ENCODE measurements at places on chromosomes 5 and 9. TPM values are rescaled to one million over a fixed set of nuclear protein-coding genes. Genes with fewer than 3 reads are reported as not detected.
A peak's percentile ranks its signal among the peaks of the same experiment; 100 is the strongest.

PIP5K1B gene
- polyA plus RNA-seq, result not detected

SYNPO gene
- polyA plus RNA-seq, result 33.9 TPM

MARCOL gene
- polyA plus RNA-seq, result 0.11 TPM

CDH6 gene
- polyA plus RNA-seq, result 0.25 TPM

AGXT2 gene
- polyA plus RNA-seq, result not detected

C5orf63 gene
- polyA plus RNA-seq, result 4.1 TPM

LURAP1L gene
- polyA plus RNA-seq, result 24.4 TPM

ACTBL2 gene
- polyA plus RNA-seq, result 0.11 TPM

SNAPC3 gene
- 21.7 TPM for polyA plus RNA-seq

- DNase-seq, result no peak
Observed at GRCh38 chr5:133229931-133230664, 178.3 kb downstream of the HSPA4 start.

DNA sequence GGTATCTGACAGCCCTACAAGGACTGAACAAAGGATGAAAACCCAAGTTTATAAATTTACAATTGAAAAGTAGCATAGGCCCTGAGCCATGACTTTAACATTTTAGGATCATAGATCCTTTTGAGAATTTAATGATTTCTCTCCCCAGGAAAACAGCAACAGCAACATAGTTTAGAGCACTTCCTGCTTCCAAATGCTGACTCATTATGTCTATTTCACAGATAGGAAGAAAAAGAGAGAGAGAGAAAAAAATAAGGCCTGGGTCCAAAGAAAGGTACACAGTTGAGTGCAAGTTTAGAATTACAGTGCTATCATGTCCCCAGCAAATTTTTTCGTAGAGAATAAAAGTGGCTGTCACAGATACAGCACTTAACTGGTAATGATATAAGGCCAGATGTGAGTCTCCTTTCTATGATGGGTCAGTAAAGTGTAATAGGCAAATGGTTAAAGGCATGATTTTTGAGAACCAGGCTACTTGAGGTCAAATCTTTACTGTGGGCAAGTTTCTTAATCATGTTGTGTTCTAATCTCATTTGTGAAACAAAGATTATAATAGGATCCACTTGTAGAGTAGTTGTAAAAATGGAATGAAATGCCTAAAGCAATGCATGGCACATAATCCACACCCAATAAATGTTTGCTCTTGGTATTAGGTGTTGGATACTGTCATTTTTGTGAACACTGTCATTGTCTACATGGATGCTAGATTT lies 12.3 kb upstream of the PPP2R2B start:
- no peak for DNase-seq

DNA sequence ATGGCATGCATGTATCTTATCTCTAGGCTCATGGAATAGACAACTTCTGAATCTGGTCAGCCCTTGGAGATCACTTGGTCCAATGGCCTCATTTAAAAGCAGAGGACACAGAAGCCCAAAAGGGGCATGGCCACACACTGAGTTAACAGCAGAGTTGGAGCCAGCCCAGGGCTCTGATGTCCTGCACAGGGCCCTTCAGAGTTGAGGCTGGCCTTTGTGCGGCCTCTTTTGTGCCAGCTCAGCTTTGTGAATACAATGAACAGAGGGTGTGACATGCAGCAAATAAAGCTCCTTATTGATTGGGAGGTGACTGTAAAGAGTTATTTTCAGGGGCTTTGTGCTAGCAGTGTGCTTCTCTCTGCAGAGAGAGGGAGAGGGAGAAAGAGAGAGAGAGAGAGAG lies 150.1 kb upstream of the STK32A start:
- no peak for DNase-seq

GRCh38 chr5:145764325-145764724 lies 70.8 kb downstream of the PRELID2 start:
- no peak for DNase-seq

GRCh38 chr9:36492865-36493264 lies 79.8 kb upstream of the MELK start:
- DNase-seq, result no peak

- DNase-seq, result peak; percentile 86
Observed at GRCh38 chr9:135990468-135991429, 29.6 kb upstream of the UBAC1 start.

GRCh38 chr5:141725891-141726290 lies 43.9 kb upstream of the ARAP3 start:
- no peak for DNase-seq

- DNase-seq, result no peak
Observed at GRCh38 chr9:90808398-90808797, 6.8 kb downstream of the SYK start.

- DNase-seq, result no peak
Observed at GRCh38 chr5:120463006-120463680, 957 bp upstream of the PRR16 start.

- DNase-seq, result no peak
Observed at GRCh38 chr9:26754509-26755164, 138.0 kb downstream of the CAAP1 start.

DNA sequence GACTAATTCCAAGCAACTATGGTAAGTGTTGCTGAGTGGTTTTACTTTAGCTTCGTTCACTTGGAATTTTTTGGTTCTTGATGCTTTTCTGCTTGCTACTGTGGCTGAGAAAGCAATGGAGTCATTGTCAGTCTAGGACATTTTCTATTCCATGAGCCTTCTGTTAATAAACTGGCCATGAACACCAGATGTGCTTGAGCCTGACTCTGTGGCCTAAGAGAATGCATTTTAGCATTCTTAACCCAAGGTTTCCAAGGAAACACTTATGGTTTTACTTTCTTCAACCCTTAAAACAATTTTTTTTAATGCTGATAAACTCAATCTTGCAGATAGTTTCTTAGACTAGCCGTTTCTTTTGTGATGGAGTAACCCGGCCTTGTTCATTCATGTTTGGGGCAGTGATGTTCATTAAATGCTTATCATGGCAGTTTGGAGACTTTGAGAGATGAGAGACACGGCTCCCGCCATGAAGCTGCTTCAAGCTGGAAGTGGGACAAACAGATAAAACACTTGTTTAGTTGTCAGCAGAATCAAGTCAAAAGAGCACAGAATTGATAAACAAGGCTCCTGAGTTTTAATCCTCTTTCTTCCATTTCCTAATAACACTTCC lies 42.4 kb downstream of the OSTF1 start:
- DNase-seq, result no peak

DNA sequence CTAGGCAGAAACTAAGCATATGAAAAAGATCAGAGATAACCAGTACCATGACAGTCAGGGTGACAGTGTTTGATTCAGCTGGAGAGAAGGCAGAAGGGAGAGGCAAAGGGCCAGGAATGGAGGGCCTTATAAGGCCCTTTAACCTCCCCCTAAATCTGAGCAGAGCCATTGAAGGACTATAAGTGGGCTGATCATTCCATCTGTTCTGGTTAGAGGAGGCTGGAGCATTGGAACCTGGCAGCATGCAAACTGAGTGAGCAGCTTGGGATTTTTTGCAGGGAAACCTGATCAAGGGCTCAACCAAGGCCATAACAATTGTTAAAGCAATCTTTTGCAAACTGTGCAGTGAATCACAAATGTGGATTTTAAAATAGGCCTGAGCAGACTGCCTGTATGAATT lies 174.5 kb upstream of the DAP start:
- DNase-seq, result no peak

DNA sequence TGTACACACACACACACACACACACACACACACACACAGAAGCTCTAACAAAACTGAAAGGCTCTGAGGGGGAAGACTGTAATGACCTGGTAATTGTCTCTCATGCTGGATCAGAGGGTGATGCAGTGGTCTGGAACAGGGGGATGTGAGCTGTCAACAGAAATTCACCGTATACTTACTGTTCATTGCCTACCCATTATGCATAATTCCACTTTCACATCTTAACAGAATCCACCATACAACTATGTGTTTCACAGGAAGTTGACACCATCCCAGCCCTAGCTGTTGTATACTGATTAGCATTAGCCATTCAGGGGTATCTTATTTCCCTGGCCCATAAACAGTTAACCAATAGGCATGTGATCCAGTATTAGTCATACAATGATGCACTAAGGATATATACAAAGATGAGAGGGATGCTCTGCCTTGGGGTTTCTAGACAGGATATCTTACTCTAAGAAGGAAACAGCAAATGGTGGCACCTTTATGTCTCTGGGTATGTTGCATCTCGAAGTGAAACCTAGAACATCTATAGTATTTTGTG lies 396.5 kb upstream of the BRINP1 start:
- DNase-seq, result no peak

GRCh38 chr9:135992486-135993408 lies 31.6 kb upstream of the UBAC1 start:
- DNase-seq, result peak; percentile 36

DNA sequence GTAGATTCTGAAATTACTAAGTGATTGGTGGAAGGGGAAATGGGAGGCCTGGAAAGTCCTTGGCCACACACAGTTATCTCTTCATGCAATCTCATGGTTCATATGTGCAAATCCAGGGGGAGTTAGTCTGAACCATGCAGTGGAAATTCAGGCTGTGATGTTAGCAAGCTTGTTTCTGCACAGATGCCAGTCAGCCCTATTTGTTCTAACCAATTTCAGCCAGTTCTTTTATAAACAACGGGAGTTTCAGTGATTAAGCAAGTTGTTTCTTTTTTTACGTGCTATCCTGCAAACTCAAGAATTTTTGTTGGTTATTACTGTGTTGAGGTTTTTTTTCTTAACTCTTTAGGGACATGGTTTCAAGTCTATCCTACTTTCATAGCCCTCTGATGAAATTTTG lies 298.0 kb downstream of the FER start:
- no peak for DNase-seq

DNA sequence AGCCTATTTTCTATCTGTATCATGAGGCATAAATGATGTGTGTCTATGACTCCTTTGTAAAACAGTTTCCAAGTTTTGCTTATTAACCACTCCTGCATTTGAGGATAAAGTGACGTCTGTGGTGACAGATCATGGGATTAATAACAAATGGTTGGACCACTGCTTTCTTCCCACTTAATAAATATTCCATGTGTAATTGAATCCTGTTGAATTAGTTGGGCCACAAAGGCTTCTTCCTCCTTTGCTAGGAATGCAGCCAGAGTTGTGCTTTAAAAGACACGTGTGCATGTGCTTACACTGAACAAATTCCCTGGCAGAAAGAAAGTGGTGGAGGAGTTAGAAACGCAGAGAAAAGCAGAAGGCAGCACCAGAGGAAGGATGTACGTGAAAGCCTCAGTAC lies 150.2 kb downstream of the ACTBL2 start:
- no peak for DNase-seq

GRCh38 chr9:133051281-133051900 lies 10.4 kb upstream of the CEL start:
- DNase-seq, result no peak

DNA sequence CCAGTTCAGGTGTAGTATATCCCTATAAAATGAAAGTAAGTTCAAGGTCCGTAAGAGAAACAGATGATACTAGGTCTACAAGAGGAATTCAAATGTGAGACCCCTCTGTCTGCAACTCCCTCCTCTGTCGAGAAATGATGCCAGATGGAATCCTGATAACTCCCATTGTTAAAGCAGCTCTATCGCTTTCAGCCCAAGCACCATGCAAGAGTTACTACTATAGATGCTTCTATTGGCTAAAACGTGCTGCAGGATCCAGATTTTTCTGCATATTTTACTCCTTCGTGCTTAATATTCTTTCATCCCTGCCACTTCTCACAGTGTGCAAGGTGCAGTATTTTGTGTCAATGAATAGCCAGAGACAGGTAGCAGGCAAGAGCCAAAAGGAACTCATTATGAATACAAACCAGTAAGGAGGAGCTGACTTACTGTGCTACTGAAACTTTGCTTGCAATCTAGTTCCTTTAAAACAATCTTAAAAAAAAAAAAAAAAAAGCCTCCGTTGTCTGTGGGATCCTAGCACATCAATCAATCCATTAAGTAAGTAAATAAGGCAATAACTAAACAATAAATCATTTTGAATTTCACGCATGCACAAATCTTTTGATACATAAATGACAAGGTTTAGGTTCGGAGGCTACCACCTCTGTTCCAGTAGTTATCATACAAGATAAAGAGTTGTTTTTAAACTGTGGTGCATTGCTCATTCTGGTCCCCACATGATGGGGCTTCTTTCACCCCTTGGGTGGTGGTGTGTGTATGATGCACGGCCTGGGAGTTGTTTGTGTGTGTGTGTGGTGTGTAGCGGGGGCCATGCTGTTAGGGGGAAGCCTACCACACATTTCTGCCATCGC lies 151.1 kb upstream of the MPDZ start:
- DNase-seq, result no peak

- DNase-seq, result no peak
Observed at GRCh38 chr9:127832248-127832647, 22.2 kb downstream of the ENG start.

- DNase-seq, result no peak
Observed at GRCh38 chr5:40738502-40738901, 17.3 kb downstream of the TTC33 start.

GRCh38 chr5:163079618-163080017 lies 357.8 kb upstream of the CCNG1 start:
- no peak for DNase-seq

DNA sequence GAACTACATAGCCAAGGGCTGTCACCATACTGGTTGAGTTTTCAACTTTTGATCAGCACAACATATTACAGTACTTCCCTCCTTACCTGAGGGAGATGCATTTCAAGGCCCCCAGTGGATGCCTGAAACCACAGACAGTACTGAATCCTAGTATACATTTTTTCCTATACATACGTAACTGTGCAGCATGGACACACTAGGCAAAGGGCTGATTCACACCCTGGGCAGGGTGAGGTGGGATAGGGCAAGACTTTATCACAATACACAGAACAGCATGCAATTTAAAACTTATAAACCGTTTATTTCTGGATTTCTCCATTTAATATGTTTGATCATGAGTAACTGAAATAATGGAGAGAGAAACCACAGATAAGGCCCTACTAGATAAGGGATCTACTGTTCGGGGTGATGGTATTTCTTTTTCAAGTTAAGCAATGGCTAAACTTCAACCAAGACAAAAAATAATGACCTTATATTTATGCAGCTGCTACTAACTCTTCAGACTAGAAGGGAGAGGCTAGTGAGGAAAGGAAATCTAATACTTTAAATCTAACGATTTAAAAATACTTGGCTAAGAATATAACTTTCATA lies 186.9 kb upstream of the GNA14 start:
- no peak for DNase-seq

DNA sequence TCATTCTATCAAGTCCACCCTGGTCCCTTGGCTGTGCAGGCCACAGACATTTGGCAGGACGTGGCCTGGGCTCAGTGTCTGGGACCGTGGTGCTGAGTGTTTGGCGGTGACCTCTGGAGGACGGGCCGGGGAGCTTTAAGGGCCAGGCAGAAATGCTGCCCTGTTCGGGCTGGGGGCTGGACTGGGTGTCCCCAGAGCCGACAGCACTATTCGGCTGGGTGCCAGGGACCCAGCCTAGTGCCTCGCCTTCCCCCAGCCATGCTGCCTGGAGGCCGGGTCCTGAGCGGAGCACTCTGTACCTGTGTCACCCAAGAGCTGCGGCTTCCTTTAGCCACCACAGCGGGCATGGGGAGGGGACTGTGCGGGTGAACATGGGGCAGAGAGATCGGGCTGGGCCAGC lies 40.4 kb downstream of the COL5A1 start:
- no peak for DNase-seq

- no peak for DNase-seq
Observed at GRCh38 chr5:132225165-132226032, 2.3 kb downstream of the P4HA2 start.

- no peak for DNase-seq
Observed at GRCh38 chr5:180214870-180215770, 6.1 kb upstream of the RASGEF1C start.
